Hippocampal formation (tissue), 2 donors: ENCODE measurements at places on chromosomes 2 and 18.

GRCh38 chr2:108621087-108621559 lies 86.9 kb downstream of the LIMS1 start:
- DNase-seq = no peak

DNA sequence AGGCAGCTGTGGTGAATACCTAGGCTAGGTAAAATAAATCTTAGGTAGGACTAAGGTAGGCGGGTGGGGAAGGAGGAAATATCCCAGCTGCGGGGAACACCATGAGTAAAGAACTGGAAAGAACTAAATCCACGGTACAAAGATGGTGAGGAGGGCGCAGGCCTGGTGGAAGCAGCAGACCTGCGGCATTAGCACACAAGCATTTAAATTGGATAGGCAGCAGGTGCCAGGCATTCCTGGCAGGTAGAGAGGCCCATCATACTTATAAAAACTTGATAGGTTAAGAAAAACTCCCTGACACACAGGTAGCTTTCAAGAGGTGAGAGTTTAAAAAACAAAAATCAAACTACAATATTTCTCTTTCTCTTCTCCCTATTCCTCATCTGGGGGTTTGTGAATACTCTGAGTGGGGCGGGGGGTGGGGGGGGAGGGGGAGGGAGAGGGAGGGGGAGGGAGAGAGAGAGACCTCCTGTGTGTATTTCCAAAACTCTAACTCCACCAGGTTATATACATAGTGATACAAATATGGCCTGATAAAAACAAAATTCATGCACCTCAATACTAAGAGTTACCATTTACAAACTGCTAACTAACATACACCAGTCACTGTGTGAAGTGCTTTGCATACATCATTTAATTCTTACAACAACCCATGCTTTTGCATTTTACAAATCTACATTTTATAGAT lies 13.5 kb downstream of the AAK1 start:
- no peak for DNase-seq

- DNase-seq = no peak
Measured at GRCh38 chr2:12333293-12333692, 383.4 kb upstream of the TRIB2 start.

GRCh38 chr2:226048611-226049010 lies 649.1 kb downstream of the NYAP2 start:
- no peak for DNase-seq

DNA sequence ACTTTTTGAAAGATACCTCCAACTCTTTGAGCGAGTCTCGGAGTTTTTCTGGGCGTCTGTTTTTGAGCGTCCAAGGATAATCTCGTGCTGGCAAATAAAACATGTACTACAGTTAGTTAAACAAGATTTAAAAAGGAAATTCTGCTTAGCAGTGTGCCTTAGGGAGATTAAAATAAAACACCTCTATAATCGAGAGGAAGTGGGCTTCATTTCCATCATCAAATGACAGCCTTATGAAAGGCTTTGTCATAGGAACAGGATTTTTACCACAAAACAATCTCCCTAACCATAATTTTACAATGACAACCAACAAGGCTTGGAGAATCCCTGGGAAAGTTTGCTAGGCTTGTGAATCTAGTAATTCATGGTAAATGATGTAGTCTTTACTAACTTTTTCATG lies 103.4 kb downstream of the WDPCP start:
- DNase-seq = no peak

- no peak for DNase-seq
Measured at GRCh38 chr2:33214436-33214835, 262.0 kb upstream of the RASGRP3 start.

- no peak for DNase-seq
Measured at GRCh38 chr2:20796374-20796791, 26.5 kb downstream of the LDAH start.

DNA sequence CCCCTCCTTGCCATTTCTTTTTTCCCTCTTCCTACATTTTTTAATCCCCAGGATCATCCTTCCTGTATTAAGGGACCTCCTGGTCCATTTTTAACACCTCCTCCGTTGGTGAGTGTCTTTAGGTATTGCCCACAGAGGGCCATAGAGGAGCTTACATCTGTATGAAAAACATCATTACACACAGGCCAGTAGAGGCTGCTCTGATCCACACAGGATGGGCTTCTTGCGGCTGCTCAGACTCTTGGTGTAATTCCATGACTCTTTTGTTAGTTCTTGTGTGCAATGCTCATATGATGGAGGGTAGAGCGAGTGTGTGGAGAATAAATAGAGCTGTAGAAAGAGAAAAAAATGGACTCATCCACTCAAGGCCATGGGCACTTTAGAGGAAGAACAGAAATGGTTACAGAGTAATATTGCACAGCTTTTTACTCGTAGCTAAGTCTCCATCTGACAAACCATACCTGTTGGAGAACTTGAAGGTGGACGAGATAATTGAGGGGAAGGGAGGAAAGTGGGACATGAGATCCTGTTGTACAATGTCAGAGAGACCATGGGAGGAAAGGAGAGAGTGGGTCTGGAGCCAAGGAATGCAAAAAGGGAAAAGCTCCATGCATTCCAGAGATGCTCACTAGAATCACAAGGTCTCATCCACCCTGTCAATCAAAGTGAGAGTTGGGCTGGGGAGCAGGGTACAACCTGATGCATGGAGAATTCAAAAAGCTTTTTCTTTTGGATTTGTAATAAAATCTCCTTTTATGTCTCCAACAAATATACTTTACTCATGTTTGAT lies 129.7 kb upstream of the TNP1 start:
- DNase-seq = no peak

- DNase-seq = no peak
Measured at GRCh38 chr2:216119986-216120385, 10.8 kb downstream of the XRCC5 start.

DNA sequence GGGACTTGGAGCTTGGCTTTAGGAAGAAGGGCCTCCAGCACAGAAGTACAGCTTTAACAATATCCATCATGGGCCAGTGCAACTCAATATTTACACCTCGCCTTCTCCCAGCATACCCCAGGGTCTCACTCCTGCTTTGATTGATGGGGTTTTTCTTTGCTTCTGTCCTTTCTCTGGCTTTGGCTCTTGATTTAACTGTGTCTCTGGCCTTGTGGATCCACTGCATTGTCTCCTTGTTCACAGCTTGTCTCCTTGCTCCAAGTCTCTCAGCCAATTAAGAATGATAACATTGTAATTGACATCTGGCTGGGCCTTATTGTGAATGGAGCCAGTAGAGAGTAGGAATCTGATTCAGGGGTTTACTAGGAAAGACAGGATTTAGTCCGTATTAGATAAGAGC lies 1019.5 kb downstream of the TMEM182 start:
- DNase-seq = no peak

DNA sequence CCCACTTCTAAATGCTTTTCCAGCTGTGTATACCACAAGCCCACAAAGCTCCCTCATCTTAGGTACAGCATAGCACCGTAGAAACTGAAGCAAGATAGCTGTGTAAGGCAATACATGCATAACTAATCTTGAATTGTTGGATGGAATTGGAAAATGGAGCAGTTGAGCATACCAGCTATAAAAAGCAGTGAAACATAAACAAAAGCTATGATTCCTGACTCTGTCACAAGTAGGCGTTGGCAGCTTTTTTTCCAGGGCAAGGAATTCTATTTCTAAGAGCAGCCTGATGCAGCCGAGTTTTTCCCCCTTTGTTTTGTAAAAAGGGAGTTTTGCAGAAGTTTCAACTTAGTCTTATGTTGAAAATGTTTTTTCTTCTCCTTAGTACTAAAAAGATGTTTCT lies 32.4 kb downstream of the MOGAT1 start:
- no peak for DNase-seq
